ENCODE measurements at places on chromosomes 12 and 14.

- DNase-seq: no peak
These were observed 244.0 kb upstream of the DAAM1 start for GRCh38 chr14:58944343-58944967.

DNA sequence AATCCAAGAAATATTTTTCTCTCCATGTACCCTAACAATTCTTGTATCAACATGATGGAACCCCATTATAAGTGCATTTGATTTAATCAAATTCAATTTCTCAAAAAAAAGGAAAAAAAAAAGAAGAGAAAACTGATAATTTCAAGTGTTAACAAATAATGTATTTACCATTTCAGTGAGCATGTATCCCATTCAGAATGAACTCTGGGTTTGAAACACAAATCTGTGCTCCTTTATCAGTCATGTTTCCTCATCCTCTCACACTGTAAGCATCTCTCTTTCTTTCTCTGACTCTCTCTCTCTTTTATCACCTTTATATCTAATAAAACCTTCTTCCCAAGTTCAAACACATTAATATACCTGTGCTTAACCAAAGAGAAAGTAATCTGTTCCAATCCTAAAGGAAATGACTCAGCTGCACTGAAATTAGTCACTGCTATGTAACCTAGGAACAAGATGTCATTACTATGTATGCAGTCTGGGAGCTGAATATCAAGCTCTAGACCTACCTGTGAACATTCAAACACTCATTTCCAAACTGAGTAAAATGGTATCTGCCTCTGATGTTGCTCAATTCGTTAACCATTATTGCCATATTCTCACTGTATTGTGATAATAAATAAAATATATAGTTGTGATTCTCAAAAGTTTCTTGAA is 135.0 kb upstream of the LRIG3 start:
- DNase-seq: no peak

DNA sequence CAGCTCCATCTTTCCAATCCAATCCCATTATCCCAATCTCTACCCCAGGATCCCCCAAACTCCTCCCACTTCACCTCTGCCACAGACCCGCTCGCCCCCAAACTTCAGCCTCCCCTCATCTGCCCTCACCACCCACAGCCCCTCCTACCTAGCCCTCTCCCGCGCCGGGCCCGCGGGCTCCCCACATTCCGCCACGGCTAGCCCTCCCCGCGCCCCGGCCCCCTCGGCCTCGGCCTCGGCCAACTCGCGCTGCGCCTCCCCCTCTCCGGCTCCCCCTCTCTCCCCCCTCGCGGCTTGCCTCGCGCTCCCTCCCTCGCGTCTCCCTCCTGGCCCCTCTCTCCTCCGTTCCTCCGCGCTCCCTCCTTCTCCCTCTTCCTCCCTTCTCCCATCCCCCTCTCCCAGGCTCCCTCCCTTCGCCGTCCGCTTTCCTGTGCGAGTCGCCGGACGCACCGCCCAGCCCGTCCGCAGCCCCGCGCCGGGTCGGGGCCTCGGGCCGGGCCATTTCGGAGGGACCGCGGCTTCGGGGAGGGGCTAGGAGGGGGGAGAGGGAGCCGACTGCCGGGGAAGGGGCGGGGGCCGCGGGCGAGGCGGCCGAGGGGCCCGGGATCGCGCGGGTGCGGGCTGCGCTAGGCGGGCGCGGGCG is at the start of gene ATN1:
Gene ATN1 (plus strand): TSS at position 581 of the 643 bp plus-strand sequence. CDS start 6,043 bp downstream, outside the sequence.
- peak; percentile 43 for DNase-seq

DNA sequence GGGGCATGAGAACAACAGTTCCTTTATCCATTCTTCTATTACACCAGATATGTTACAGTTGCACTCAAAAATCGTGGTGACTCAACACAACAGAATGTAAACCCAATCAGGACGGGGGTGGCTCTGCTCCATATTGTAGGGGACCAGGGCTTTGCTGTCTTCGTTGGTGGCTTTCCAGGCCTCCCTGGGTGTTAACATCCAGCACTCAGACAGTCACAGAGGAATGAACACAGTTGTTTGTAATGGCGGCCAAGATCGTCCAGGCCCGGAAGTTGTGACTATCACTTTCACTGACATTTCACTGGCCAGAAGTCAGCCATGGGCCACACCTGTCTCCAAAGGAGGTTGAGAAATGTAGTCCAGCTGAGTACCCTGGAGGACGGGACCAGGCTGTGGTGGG is 204.1 kb downstream of the CACNA1C start:
- DNase-seq: no peak

GRCh38 chr12:50934371-50934851 is 17.9 kb upstream of the HIGD1C start:
- DNase-seq: no peak

- DNase-seq: no peak
These were observed 18.0 kb downstream of the ACACB start for GRCh38 chr12:109134186-109134917.

DNA sequence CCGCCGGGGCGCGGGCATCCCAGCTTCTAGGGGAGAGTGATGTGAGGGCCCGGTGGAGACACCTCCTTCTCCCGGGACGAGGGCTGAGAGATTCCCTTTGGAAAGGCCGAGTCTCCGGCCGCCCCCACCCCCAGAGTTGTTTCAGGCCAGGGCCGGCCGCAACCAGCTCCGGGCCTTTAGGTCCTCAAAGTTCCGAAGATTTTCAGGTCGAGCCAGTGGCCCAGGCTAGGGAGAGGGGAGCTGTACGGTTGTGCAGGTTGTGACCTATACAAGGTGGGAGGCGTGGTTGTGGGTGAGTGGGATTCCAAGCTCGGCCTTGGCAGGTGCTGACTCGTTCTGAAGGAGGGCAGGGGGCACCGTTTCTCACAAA is 18.4 kb upstream of the ANKRD33 start:
- no peak for DNase-seq

GRCh38 chr12:85036733-85037132 is 582 bp downstream of the LRRIQ1 start:
- no peak for DNase-seq

GRCh38 chr14:100065111-100065871 is at the start of gene EVL:
Gene EVL, plus strand, starts transcription at chr14:100065422. Its CDS starts 79 bp downstream, at chr14:100065501.
- DNase-seq: peak; percentile 89

DNA sequence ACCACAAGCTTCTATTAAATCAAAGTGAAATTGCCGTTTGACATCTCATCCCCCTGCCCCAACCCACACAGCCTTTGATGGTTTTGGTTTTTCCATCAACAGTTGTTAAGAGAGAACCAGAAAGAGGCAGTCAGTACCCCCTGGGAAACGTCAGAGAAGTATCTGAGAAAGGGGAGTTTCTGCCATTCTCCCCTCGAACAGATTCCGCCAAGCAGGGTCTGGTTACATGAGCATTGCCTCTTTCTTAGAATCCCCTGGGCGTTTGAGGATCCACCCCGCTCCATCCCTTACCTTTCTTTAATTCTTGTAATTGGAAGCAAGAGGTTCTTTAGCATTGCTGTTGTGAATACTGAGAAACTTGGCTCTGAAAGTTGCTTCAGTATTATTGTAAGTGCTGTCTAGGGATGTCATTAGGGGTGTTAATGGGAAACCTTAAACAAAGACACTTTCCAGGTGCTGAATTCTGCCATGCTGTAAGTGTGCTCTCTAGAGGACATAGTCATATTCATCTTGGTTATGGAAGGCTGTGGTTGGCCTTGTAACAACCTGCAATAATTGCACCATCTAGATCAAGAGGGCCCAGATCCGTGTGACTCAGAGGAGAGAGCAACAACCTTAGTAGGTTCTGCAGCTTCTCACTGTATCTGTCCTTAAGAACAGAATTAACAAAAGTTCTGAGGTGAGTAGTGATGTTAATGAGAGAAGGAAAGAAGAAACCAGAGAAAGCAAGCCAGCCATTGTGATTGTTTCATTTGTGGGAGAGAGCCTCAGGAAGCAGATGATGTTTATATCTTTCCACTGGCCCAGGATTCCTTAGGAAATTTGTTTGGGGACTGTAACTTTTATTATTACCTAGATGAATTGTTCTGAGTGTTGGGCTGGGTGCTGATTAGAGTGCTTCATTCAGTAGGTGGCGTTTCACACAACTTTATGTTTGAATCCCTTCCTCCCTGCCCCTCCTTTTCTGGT is 9.0 kb downstream of the TMBIM6 start:
- peak; percentile 39 for DNase-seq

DNA sequence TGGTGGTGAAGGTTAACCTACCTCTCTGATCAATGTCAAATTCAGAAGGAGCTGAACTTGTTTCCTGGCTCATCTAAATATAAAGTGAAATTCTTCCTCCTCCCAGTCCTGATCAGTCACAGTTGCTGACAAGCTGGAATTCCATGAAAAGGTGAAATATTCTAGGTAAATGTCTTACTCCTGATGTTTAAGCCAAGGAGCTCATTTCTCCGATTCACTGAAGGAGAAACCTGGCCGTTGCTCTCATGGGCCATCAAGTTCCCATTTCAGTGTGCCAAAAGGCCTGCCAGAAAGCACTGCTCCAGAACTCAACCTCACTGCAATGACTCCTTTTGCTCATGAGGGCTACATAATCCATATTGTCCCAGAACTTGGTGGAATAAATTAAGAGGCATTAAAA is 707.5 kb downstream of the GALC start:
- DNase-seq: no peak

GRCh38 chr12:51980051-51980808 is 26.5 kb upstream of the TAMALIN start:
- peak; percentile 80 for DNase-seq

DNA sequence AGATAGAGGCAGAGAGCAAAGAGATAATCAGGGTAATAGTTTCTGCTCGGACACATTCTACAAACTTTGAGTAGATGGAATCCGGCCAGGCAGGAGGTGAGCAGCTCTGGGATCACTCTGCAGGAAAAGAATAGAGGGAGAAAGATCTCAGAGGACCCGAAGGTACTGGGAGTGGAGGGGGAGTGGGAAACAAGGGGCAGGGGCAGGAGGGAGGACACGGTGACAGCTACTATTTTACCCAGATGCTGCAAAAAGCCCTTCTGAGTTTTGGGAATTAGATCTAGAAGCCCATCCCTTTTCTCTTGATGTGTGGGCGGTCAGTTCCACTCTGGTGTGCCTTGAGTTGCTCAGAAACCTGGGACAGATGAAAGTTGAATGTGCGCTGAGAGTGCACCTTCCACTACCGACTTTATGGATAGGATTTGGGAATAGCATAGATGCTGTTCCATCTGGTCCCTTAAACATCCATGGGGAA is 556 bp downstream of the GPRC5A start:
- no peak for DNase-seq

DNA sequence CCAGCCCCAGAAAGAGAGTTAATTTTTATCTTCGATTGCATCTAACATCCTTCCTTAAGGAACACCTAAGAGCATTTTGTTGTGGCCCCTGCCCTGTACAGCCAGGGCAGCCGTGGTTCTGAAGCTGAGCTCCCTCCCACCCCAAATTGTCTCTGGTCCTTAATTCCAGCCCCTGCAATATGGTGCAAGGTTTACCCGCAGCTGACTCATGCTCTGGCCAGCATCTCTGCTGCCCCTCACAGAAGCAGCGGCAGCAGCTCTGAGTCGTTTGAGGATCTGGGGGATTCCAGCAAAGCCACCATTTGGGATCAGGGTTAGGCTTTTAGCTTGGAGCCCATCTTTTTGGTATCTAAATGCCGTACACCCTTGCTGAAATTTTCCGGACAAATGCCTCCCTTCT is 3.3 kb downstream of the DLK1 start:
- no peak for DNase-seq

DNA sequence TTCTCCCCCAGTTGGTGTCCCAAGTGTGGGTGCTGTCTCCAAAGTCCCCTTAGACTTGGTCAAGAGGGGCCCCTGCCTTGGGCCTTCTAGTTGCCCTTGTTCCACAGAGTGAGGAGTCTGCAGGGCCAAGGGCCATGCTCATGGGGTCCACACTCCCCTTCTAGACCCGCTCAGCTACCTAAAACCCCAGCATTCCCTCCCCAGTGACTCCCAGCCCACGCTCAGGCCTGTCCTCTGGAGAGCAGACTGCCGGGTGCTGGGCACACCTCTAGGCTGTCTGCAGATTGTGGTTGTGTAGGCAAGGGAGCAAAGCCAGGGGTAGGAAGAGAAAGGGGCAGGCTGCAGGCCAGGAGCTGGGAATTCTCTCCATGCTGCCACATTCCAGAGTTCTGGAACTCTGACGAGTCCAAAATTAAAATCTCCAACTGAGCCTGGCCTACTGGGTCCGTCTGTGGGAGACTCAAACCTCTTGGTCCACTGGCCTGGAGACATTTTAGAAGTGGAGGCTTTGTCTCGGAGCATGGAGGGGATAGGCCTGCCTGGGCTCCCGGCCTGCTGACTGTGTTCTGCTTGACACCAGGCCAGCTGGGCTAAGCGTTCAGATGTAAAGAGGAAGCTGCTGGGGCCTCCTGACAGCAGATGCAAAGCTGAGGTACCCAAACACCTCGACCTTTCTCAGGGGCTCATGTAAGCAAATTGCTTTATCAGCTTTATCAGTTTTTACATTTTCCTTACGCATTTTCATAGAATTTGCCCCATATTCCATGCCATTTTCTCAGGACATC is 13.7 kb upstream of the KRT5 start:
- no peak for DNase-seq

GRCh38 chr12:131034631-131035244 is 81.0 kb downstream of the ADGRD1 start:
- DNase-seq: no peak

GRCh38 chr14:37617864-37618365 is 22.5 kb downstream of the TTC6 start:
- no peak for DNase-seq

- no peak for DNase-seq
These were observed 66.7 kb upstream of the ATP2B1 start for GRCh38 chr12:89775063-89775985.

GRCh38 chr12:51897181-51897580 is 9.3 kb downstream of the ANKRD33 start:
- DNase-seq: no peak

DNA sequence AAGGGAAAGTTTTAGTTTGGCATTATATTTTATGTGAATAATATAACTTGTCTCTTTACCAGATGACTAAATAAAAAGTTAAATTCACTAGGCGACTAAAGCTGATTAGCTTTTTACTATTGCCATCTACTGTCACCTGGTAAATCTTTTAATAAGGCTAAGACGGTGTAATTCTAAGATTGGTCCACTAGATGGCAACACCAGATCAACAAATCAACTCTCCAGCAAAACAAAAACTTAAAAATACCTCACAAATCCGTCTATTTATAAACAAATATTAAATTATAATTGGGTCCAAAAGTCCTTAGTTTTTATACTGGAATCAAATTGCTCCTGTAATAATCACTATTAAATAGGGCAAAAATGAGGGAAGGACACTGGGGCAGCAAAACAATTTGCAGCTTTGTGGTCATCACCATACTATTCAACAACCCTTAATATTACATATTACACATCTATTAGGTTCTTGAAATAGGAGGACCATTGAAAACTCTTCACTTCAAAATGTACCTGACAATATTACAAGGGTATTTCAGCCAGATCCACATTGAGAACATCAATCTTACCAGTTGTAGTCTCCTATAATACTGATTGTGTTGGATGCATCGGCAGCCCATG is 47.9 kb downstream of the GALC start:
- no peak for DNase-seq
